NCI-H510A treated with DMSO at 0.1 percent for 48 hours (cell line): ENCODE measurements at places on chromosomes 1 and 21.

DNA sequence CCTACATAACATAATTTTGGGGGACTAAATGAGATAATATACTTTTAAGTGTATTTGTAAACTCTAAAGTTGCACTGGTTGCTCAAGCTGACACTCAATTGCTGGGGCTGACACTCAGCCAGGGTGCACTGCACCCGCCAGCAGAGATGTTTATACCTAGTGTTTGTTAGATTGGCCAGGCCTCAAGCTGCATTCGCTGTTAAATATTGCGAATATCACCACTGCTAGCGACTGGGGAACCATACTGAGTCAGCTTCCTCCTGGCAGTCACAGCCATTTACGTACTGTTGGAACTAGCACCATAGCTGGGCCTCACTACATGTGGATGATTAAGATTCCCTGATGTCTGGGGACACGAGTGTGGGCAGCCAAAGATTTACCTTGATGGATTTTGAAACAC lies 12.7 kb upstream of the RWDD3 start:
- DNase-seq, result no peak

DNA sequence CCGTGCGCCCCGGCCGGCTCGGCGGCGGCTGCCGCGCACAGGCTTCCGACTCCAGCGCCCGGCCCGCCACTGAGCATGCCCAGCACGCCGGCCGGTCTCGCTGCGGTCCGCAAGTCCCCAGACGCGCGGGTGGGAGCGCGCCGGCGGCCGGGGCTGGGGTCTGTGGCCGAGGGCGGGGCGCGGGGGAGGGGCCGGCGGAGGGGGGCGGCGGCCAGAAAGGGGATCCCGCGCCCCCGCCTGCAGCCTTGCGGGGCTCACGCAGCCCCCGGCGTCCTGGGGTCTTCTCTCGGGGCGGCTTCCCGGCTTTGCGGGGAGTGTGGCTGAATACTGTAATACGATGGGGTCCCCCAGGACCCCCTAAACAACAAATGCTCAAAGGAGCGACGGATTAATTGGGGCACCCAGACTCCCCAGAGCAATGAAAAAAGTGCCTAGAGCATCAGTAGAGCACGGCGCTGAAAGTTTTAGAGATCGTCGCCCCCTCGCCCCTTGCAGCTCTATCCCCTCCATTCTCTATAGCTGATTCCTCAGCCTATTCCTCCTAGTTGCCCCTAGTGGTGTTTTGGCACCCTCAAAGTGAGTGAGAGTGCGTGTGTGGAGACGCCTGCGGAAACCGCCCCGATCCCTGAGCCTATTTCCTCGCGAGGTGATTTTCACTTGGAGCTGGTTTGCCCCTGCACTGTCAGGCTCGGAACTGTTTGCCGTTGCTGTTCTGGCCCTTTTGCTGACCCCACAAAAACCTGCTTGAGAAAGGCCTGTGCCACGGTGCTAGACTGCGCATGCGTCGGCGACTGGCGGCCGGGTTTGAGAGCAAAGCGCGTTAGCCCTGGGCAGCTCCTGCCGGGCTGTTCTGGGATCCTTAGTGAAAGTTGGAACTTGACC lies at the start of gene VAV3:
TSS of gene VAV3 (minus strand) at position 71 of the 882 bp plus-strand sequence. CDS start 311 bp downstream, outside the sequence.
- peak; percentile 78 for DNase-seq

DNA sequence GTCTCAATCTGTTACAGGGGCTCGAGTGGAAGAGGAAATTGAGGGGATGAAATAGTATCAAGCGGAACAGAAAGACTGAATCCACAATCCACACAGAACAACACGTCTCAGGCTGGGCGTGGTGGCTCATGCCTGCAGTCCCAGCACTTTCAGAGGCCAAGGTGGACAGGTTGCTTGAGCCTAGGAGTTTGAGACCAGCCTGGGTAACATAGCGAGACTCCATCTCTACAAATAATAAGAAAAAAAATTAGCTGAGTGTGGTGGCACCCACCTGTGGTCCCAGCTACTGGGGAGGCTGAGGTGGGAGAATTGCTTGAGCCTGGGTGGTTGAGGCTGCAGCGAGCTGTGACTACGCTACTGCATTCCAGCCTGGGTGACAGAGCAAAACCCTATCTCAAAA lies 25.7 kb downstream of the VPS26C start:
- DNase-seq, result no peak

GRCh38 chr1:183954496-183954895 lies 83.0 kb downstream of the COLGALT2 start:
- DNase-seq, result no peak

DNA sequence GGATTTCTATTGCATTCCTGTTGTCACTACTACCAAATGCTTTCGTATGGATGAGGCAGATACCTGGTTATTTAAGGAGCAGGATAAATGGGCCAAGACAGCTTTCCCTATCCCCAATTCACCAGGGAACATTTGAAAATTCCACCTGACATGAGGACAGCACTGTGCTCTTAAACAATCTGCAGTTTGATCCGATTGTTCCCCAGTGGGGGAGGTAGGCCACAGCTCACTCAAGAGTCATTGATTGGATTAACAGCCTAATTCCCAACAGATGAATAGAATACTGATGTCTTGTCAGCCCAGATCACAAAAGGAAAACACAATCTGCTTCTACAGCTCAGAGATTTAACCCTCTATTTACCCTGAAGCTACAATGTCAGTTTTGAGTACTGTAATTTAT lies 123.9 kb downstream of the LHX4 start:
- DNase-seq, result no peak

DNA sequence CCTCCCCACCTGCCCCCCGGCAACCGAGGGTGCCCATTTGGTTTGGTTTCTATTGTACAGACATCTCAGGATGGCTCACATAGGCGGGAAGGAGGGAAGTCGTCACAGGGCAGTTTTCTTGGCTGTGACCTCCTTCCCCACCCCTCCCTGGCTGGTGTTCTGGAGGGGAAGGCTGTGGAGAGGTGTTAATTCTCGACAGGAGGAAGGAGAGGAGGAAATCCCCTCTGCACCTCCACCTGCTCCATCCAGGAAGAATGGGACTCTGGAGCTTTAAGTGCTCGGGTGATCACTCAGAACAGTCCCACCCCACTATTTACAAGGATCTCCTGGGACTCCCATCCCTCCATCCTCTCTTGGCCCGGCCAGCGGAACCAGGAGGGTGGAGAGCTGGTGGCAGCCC lies 7.6 kb downstream of the MEX3A start:
- no peak for DNase-seq
